C1 segment of cervical spinal cord (tissue), 14 donors: ENCODE measurements at places on chromosomes 2 and 18.
A peak's percentile ranks its signal among the peaks of the same experiment; 100 is the strongest.

- no peak for DNase-seq
Observed at GRCh38 chr2:159571540-159572260, 44.6 kb downstream of the BAZ2B start.

- no peak for DNase-seq
Observed at GRCh38 chr2:230384986-230385385, 31.0 kb upstream of the SP100 start.

GRCh38 chr18:3500016-3500415 lies 50.0 kb downstream of the TGIF1 start:
- DNase-seq, result no peak

DNA sequence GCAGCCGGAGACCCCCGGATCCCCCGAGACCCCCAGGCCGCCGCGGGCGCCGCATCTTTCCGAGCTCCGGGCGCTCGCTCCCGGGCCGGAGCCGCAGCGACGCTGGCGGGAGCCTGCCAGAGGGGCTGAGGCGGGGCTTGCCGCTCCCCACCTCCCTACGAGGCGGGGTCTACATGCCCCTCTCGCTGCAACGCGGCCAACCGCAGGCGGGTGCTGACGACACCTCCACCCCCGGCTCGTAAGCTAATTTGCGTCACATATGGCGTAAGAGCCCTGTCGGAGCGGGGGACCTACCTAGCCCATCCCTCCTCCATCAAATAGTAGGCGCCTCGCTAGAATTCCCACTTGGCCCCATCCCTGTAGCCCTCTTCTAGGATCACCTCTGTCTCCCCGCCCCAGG lies at the start of gene PTPRN:
TSS of gene PTPRN (minus strand) at position 124 of the 400 bp plus-strand sequence. CDS start at position 55, 69 bp downstream.
- no peak for DNase-seq

DNA sequence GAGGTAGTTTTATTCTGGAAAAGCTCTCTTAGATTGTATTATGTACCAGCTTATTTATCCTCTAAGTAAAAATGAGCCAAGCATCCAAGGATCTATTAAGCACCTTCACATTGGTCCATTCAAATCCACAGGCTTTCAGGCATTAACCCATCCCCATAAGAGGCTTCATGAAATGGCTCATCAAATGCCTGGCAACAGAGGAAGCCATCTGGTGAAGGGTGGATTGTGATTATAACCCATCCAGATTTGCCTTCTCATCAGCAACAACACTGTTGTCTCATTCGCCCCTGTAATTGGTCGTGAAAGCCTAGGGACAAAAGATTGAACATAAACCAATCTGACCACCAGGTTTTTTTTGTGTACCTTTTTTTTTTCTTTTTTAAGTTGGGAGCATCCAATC lies 134.3 kb upstream of the TACR1 start:
- DNase-seq, result no peak

DNA sequence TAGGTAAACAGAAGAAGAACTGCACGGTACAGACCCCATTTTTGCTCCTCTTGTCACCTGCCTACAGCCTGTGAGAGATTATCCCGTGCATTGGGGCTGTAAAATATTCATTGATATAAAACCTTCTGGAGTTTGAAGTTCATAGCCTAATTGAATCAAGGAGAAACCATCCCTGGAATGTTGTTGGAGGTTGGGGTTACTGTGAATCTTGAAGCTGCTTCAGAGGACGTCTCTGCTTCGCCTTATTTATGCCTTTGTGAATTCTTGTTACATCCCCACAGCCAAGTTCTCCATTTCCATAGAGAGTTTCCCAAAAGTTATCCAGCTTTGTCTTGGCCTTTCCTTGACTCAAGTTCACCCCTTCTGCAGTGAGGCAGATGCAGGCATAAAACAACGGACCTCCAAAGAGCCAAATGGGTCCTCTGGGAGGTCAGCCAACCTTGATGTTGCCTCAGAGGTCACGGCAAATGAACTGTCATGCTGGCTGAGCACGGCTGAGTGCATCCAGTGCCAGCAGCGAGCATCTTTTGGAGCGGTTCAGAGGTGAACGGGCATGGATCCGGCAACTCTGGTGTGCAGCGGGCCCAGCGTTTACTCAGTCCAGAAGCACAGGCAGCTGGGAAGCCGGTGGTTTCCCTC lies 317.6 kb downstream of the PRKCE start:
- no peak for DNase-seq

DNA sequence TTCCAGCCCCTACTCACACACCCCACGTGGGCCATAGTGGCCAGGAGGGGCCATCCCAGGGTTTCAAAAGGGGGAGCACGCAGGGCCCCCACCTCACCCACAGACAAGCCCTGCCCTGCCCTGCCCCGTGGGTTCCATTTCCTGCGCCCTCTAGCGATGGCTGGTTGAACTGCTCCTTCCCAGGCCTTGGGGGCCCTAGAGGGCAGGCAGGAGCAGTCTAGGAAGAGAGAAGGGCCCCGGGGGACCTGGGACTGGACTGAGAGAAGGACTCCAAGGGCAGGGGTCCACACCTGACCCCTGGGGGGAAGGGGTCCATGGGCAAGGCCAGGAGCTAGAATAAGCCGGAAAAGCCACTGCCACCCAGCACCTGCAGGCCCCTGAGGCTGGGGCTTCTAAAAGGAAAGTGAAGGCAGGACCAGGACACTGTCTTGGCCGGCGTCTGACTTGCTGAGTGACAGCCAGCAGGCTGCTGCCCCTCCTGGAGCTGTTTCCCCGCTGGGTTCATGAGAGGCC lies 10.1 kb downstream of the CYP26B1 start:
- peak; percentile 72 for DNase-seq

DNA sequence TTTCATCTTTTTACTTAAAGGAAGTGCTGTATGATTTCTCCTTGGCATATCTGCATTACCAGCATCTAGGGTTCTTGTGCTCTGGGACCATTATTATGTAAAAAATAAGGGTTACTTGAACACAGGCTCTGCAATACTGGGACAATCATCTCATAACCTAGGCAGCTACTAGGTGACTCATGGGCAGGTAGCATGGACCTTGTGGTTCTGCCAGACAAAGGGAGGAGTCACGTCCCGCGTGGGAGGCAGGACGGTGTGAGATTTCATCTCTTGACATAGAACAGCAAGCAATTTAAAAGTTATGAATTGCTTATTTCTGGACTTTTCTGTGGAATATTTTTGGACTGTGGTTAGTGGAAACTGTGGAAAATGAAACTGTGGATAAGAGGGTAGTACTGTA lies 34.1 kb downstream of the ASAP2 start:
- DNase-seq, result no peak

- no peak for DNase-seq
Observed at GRCh38 chr2:186879312-186879711, 30.3 kb upstream of the ZSWIM2 start.

DNA sequence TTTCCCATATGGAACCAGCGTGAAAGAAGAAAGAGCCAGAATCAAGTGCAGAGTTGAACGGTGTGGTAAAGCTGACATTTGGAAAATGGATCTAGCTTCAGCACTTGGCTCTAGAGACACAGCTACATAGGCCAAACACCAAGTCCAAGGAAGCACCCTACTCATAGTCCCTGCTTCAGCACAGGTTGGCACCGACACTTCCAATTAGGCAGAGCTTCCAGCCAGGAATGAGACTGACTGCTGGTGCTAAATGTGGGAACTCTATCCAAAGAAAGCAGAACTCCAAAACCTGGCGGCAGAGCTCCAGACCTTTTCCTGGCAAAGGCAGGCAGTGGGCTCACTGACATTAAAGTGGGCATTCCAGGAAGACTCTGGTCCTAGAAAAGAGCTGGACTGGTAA lies 125.4 kb upstream of the CTNNA2 start:
- no peak for DNase-seq

DNA sequence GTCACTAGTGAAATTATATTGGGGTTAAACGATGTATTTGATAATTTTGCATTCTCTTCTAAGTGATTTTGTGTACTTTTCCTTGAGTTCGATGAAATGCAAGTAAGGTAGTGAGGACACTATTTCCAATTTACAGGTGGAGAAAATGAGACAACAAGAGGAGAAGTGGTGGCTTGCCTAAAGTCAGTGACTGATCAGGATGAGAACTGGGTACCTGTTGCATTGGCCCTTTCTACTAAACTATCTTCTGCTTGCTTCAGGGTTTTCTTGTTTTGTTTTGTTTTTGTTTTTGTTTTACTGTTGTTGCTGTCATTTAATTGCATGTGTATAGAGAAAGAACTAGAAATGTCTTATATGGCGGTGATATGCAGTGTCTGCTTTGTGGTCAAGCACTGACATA lies 31.4 kb upstream of the FBXO11 start:
- no peak for DNase-seq

DNA sequence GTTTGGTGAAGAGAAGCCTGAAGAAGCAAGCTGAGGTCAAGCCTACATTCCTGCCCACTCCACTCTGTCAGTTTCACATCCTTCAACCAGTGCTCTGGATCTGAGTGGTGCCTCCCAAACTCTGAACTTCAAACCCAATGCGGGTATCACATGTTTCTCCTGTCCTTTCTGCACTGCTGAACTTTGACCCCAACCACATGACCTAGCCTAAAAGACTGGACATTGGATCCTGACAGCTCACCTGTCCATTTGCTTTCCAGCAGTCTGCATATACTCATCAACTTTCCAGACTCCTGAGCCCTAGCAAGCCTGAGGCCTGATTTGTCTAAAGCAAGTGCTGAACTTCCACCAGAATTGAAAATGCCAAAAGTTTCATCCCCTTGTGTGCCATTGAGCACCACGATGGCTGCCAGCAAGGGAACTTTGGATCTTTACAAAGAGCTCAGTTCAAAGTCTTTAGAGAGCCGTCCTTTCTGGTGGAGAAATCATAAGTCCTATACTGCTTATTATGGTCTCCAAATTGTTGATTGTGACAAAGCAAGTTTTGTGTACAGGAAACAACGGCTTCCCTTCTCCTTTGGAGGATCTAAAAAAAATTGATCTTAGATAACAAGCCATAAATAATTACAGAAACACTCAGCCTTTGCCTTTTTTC lies 37.6 kb upstream of the ITGA6 start:
- DNase-seq, result no peak

DNA sequence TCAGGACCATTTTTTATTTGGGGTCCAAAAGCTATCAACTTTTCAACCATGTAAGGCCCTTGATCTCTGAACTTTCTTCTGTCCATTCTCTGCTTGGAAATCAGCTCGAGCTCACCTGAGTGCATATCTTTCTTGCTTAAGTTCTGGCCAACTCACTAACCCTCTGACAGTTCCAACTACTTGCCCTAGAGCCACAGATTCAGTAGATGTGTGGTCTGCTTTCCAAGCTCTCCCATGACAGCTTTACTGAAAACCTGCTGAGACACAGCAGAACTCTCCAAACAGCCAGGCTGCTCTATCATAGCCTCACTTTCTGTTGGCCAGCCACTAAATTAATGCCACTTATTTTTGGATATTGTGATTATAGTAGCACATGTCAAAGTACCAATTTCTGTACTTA lies 21.2 kb upstream of the IKZF2 start:
- DNase-seq, result no peak

- DNase-seq, result no peak
Observed at GRCh38 chr2:143841935-143842334, 678.0 kb downstream of the ZEB2 start.

GRCh38 chr2:65053199-65053598 lies 3.0 kb upstream of the CEP68 start:
- DNase-seq, result no peak

DNA sequence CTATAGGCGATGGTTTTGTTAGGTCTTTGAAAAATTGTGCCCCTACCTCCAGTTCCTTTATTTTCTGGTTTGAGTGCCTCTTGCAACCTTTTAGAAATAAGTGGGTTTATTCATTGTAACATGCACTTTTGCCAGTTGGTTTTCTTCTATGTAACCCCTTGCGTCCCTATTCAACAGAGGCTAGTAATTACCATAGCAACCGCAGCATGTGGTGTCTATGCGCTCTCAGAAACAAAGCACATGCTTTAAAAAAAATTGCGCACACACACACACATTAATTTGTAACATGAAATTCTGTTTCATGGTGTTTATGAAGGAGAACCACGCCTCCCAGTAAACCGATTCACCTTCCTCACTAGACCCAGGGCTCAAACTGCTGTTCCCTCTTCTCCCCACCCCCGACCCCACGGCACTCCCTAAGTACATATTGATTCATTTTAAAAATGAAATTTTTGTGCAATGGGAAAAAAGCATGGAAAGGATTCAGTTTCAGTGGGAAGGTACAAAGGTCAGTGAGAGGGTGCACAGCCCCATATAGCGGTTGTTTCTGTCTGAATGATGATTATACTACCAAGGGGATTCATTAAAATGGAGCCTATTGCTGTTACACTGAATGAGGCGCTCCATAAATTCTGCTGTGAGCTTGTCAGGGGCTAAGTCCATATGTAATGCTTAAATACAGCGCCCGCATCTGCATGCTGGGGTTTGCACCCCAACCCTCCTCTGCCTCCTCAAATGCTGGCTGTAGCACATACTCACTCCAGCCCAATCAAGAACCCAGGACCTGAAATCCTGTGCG lies 206.9 kb downstream of the ICOS start:
- DNase-seq, result no peak

DNA sequence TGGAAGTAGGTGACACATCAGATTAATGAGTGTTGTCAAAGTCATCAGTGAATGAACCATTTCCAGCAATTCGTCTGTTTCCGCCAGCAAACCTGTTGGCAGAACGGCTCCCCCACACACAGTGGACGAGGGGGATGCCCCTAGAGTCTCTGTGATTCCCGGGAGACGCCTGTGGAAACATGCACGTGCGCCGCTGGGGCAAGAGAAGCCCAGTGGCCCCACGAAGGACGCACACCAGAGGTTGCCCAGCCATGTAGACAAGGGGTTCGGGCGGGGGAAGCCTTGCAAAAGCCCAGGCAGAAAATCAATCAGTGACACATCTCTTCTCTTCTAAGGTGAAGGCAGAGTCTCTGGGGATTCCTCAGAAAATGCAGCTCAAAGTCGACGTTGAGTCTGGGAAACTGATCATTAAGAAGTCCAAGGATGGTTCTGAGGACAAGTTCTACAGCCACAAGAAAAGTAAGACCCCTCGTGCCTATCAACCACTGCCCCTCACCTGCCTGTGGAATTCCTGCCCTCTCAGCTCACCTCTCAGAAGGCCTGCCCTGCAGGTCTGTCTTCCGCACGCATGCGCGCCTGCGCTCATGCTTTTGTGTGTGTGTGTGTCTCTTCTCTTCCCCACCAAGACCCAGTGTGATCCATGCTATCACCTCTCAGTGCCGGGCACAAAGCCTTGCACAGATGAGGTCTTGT lies 87.1 kb downstream of the INPP5D start:
- no peak for DNase-seq

GRCh38 chr18:45687621-45688020 lies 36.4 kb upstream of the SLC14A1 start:
- DNase-seq, result no peak

- DNase-seq, result peak; percentile 56
Observed at GRCh38 chr2:230411570-230412370, 4.2 kb upstream of the SP100 start.

DNA sequence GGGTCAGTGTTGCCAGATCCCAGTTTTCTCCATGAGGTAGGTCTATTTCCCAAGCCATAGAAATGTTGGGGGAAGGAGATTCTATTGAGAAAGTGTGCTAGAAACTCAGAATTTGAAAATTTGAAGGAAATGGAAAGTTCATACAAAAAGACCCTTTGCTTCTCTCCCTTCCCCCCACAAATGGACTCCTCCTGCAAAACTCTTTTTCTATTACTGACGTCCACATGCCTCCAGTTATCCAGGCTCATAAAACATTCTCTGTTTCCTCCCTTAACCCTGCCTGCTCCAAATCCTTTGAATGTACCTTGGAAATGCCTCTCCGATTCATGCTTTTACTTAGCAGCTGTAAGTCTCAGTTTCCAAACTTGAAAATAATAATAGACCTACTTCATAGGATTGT lies 237.5 kb upstream of the TNP1 start:
- no peak for DNase-seq
